ENCODE measurements at places on chromosomes 1 and 21. TPM values are rescaled to one million over a fixed set of nuclear protein-coding genes. Genes with fewer than 3 reads are reported as not detected.

Gene SYPL2
- 0.12 TPM for total RNA-seq

Gene UBXN11
- 12.9 TPM for total RNA-seq

Gene ERICH3
- 0.06 TPM for total RNA-seq

Gene C1orf174
- total RNA-seq = 19.3 TPM

Gene NUP210L
- total RNA-seq = not detected

Gene CASQ2
- total RNA-seq = 2.1 TPM

Gene KCNJ9
- 0.47 TPM for total RNA-seq

Gene CD34
- total RNA-seq = 9.7 TPM

Gene SUSD4
- 0.77 TPM for total RNA-seq

Gene DYNLT5
- total RNA-seq = 1.9 TPM

Gene SLC16A4
- 0.67 TPM for total RNA-seq

Gene CD84
- 3.8 TPM for total RNA-seq

Gene SYT14
- not detected for total RNA-seq

Gene TMEM82
- total RNA-seq = 19.7 TPM

Gene CATSPERE
- total RNA-seq = 0.93 TPM

Gene MPL
- total RNA-seq = 0.81 TPM

Gene ACTN2
- total RNA-seq = 0.35 TPM

Gene LAD1
- total RNA-seq = 86.0 TPM

Gene KMO
- total RNA-seq = 0.84 TPM

Gene AXDND1
- 5.6 TPM for total RNA-seq

Gene OR6N1
- total RNA-seq = not detected

Gene PSEN2
- 24.1 TPM for total RNA-seq

Gene HSD11B1
- not detected for total RNA-seq

Gene ALDH9A1
- 53.1 TPM for total RNA-seq

Gene S100A2
- total RNA-seq = 1.3 TPM

Gene MEAF6
- 35.4 TPM for total RNA-seq

Gene NT5C1A
- total RNA-seq = 0.27 TPM

Gene PLA2G4A
- 6.9 TPM for total RNA-seq

Gene PAPPA2
- 5.1 TPM for total RNA-seq

Gene LIN28A
- total RNA-seq = not detected

Gene SLC9C2
- not detected for total RNA-seq

Gene ABCG1
- total RNA-seq = 44.4 TPM

Gene CELA2A
- not detected for total RNA-seq
